NCI-H345 (cell line): ENCODE measurements at places on chromosomes 13 and 19.

GRCh38 chr13:79445968-79446645 lies 34.8 kb upstream of the NDFIP2 start:
- DNase-seq = no peak

GRCh38 chr13:73451221-73452029 lies 392.6 kb downstream of the KLF5 start:
- DNase-seq = no peak

- DNase-seq = no peak
These were observed 76.8 kb upstream of the PCDH8 start for GRCh38 chr13:52925251-52925650.

- DNase-seq = no peak
These were observed 48.0 kb upstream of the ADGRE5 start for GRCh38 chr19:14333101-14333871.

- no peak for DNase-seq
These were observed 27.6 kb downstream of the ARHGEF18 start for GRCh38 chr19:7376151-7376852.
